Mesothelial cell of epicardium (in vitro differentiated cells): ENCODE measurements at places on chromosomes 1 and 21. TPM values are rescaled to one million over a fixed set of nuclear protein-coding genes. Genes with fewer than 3 reads are reported as not detected.

GRCh38 chr21:38206646-38207045 lies 50.1 kb upstream of the KCNJ15 start:
- H3K27ac ChIP-seq: no peak overlapping the region
- H3K27me3 ChIP-seq: peaks cover 14% of the 10 kb centered on the region
- H3K36me3 ChIP-seq: no peaks in the 10 kb centered on the region
- DNase-seq: no peak
- no peaks in the 10 kb centered on the region for H3K4me1 ChIP-seq

GRCh38 chr1:234549447-234550021 lies 60.4 kb downstream of the IRF2BP2 start:
- no peak overlapping the region for H3K4me3 ChIP-seq
- H3K27me3 ChIP-seq: peaks cover 2% of the 10 kb centered on the region
- H3K27ac ChIP-seq: no peak overlapping the region
- no peaks in the 10 kb centered on the region for H3K36me3 ChIP-seq
- H3K4me1 ChIP-seq: peaks cover 54% of the 10 kb centered on the region
- peak; percentile 19 for DNase-seq

GRCh38 chr1:93620172-93620840 lies 61.3 kb downstream of the BCAR3 start:
- peaks cover 25% of the 10 kb centered on the region for H3K4me1 ChIP-seq
- no peak overlapping the region for H3K4me3 ChIP-seq
- H3K27ac ChIP-seq: no peak overlapping the region

The MEF2D gene
- 37.4 to 40.9 TPM (median 37.8 TPM) in 3 replicates for total RNA-seq

The GJA9 gene
- not detected in 3 replicates for total RNA-seq

- H3K4me1 ChIP-seq: peaks cover 18% of the 10 kb centered on the region
- DNase-seq: no peak
- H3K27ac ChIP-seq: no peak overlapping the region
- no peaks in the 10 kb centered on the region for H3K36me3 ChIP-seq
- no peak overlapping the region for H3K4me3 ChIP-seq
- peaks cover 99% of the 10 kb centered on the region for H3K27me3 ChIP-seq
Measured at GRCh38 chr1:46449223-46450159, 40.1 kb upstream of the DMBX1 start.
